WERI-Rb-1 (cell line): ENCODE measurements at places on chromosomes 12 and 14.

GRCh38 chr12:67989184-67989920 lies at the start of gene IFNG-AS1:
Gene IFNG-AS1, plus strand, starts transcription at chr12:67989447.
- no peak for DNase-seq

- no peak for DNase-seq
These were observed 735 bp upstream of the MAPKAPK5 start for GRCh38 chr12:111841236-111841749.

- no peak for DNase-seq
These were observed 109.6 kb downstream of the TTLL5 start for GRCh38 chr14:75770635-75771034.

DNA sequence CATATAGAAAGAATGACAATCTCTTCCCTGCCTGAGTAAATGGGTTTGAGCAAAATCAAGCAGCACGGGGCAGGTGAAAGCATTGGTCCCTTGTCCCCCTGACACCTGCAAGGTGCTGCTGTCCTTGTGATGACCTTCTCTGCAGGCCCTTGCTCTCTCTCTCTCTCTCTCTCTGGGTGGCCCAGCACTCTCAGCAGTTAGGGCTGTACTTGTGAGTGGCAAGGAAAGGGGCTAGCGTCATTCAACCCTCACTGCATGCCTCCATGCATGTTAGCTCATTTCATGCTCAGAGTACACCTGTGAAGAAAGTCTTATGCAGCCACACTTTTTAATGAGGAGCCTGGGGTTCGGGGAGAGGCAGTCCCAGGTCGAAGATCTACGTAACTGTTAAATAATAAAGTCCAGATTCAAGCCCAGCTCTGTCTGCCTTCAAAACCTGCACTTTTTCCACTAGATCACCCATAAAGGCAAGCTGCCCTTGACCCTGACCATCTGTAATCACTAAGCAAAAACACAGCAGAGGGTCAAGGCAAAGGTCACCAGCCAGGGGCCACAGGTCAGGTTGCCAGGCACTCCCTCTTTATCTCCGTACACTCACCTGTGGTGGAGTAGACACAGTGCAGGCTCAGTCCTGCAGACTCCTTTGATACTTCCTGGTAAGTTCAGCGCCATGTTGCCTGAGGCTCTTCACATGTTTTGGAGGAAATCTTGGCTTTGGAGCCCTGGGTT lies 44.9 kb upstream of the CLMN start:
- DNase-seq = no peak

- DNase-seq = no peak
These were observed 141.1 kb downstream of the KICS2 start for GRCh38 chr12:64081008-64081404.
